ENCODE measurements at places on chromosomes 11 and 22. TPM values are rescaled to one million over a fixed set of nuclear protein-coding genes. Genes with fewer than 3 reads are reported as not detected.
A peak's percentile ranks its signal among the peaks of the same experiment; 100 is the strongest.

GRCh38 chr11:36273110-36273509, 16.1 kb downstream of the COMMD9 start:
- DNase-seq = no peak
- no peaks in the 10 kb centered on the region for H3K4me1 ChIP-seq
- no peaks in the 10 kb centered on the region for H3K36me3 ChIP-seq
- no peak overlapping the region for H3K4me3 ChIP-seq
- H3K27ac ChIP-seq = no peak overlapping the region

- H3K27me3 ChIP-seq = peaks cover 12% of the 10 kb centered on the region
- no peak for DNase-seq
- H3K4me1 ChIP-seq = peaks cover 9% of the 10 kb centered on the region
Measured at GRCh38 chr22:43344520-43344787, 1.3 kb upstream of the SCUBE1 start.

GRCh38 chr22:38309614-38310517, 7.4 kb downstream of the CSNK1E start:
- H3K27me3 ChIP-seq = no peaks in the 10 kb centered on the region
- peaks cover 9% of the 10 kb centered on the region for H3K4me1 ChIP-seq

- H3K4me1 ChIP-seq = peaks cover 2% of the 10 kb centered on the region
- peak; percentile 32 for DNase-seq
- no peak overlapping the region for H3K27ac ChIP-seq
- H3K36me3 ChIP-seq = no peaks in the 10 kb centered on the region
Measured at GRCh38 chr22:30275625-30276024, 9.0 kb upstream of the OSM start.

DNA sequence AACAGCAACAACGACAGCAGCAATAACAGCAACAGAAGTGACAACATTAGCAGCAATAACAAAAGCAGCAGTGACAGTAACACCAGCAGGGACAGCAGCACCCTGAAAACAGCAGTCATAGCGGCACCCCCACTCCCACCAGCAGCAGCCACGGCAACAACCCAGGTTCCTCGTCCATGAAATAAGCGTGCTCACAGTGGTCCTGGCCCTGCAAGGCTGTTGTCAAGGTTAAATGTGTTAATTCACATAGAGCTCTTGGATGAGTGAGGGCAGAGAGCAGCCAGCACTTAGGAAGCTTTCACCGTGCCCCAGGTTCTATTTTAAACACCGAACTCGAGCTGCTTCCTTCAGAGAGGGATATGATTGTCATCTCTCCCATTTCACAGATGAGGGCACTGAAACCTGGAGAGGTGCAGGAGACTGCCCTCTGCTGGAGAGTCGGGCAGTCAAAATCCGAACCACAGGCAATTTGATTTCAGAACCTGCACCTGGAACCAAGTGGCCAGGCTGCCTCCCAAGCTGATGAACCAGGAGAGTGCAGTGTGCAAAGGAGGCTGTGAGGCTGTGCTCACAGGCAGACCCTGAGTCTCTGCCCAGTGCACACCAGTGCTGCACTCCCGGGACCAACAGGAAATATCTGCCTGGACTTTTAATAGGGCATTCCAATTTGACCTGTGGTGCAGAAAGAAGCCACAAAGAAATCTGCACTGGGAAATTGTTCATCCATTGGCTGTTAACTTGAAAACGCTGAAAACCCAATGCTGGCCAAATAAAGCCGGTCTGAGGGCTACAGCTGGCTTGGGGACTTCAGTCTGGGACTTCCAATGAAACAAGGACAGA, 22.9 kb upstream of the FGF3 start:
- H3K4me3 ChIP-seq = no peak overlapping the region
- H3K4me1 ChIP-seq = peaks cover 4% of the 10 kb centered on the region
- DNase-seq = peak; percentile 60
- H3K27me3 ChIP-seq = peaks cover 26% of the 10 kb centered on the region
- no peak overlapping the region for H3K27ac ChIP-seq
- no peaks in the 10 kb centered on the region for H3K36me3 ChIP-seq

DNA sequence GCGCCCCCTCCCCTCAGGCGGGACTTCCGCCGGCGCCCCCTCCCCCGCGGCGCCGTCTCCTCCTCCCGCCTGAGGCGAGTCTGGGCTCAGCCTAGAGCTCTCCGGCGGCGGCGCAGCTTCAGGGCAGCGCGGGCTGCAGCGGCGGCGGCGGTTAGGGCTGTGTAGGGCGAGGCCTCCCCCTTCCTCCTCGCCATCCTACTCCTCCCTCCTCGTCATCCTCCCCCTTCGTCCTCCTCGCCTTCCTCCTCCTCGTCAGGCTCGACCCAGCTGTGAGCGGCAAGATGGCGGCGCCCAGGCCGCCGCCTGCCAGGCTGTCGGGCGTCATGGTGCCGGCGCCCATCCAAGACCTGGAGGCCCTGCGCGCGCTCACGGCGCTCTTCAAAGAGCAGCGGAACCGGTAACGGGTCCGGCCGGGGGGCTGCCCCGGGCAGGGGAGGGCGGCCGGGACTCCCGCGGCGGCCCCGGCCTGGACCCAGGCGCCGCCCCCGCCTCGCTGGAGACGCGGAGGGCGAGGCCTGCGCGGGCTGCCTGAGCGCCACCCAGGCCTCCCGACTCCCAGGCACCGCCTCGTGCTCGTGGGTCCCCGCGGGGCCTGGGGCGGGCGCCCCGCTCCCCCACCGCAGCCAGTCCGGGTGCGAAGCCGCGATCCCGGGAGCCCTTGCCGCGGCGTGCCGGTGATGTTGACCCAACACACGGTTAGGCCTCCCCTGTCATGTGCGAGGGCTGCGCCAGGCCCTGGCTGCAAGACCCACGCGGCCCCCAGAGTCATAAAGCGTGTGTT, at the start of gene ATXN10:
Gene ATXN10, plus strand, starts transcription at position 52 of the 781 bp plus-strand sequence. Its CDS starts 230 bp downstream, at position 282.
- H3K27ac ChIP-seq = peak within 1 kb of the TSS; percentile 82
- H3K27me3 ChIP-seq = no peaks in the 10 kb centered on the region
- peaks cover 18% of the 10 kb centered on the region for H3K4me1 ChIP-seq

The GRAMD1B gene
- not detected for polyA plus RNA-seq

The OR52E8 gene
- polyA plus RNA-seq = not detected

GRCh38 chr11:87224486-87224885, 186.8 kb downstream of the TMEM135 start:
- no peaks in the 10 kb centered on the region for H3K27me3 ChIP-seq
- no peak overlapping the region for H3K4me3 ChIP-seq
- no peaks in the 10 kb centered on the region for H3K4me1 ChIP-seq
- no peak overlapping the region for H3K27ac ChIP-seq

GRCh38 chr11:78031629-78032028, 8.6 kb upstream of the KCTD14 start:
- no peaks in the 10 kb centered on the region for H3K36me3 ChIP-seq
- peaks cover 6% of the 10 kb centered on the region for H3K4me1 ChIP-seq
- DNase-seq = no peak
- no peaks in the 10 kb centered on the region for H3K27me3 ChIP-seq
- no peak overlapping the region for H3K4me3 ChIP-seq

DNA sequence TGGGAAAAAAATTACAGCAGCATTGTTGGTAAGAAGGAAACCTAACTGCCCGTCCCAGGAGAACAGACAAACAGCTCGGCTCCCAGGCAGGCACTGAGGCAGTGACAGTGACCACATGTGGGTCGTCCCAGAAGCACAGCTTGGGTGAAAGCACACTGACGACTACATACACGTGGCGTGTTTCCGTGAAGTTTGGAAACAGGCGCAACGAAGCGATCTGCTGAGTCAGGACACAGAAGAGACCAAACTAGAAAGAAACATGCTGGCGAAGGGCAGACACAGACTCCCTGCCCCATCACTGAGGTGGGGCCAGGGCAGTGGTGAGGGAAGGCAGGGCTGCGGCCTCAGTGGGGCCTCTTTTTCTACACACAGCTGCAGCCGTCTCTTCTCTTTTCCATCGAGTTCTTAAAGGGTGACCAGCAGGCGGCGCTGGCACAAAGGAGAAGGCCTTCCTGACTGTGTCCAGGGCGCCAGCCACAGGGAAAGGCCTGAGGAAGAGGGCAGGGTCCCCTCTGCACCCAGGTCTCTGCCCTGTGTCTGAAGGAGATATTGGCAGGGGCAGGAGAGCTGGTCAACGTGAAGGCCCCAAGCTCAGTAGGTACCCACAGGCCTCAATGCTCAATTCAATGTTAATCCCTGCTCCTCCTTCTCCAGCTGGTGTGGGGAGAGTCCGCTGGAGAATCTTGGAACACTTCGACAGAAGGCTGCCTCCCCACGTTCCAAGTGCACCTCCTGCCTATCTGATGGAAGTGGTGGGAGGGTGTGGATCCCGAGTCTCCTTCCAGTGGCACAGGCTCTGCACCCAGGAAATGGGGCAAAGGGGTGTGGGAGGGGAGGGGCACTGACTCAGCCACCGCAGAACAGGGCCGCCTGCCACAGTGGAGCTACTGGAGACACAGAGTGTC, 19.9 kb downstream of the CARS1 start:
- no peak overlapping the region for H3K27ac ChIP-seq
- no peak overlapping the region for H3K4me3 ChIP-seq
- H3K27me3 ChIP-seq = no peaks in the 10 kb centered on the region
- H3K4me1 ChIP-seq = no peaks in the 10 kb centered on the region
- H3K36me3 ChIP-seq = peaks cover 83% of the 10 kb centered on the region

The OR5A1 gene
- polyA plus RNA-seq = not detected

The TRIM51 gene
- polyA plus RNA-seq = not detected

GRCh38 chr11:11931461-11932055, 76.9 kb downstream of the DKK3 start:
- H3K4me1 ChIP-seq = no peaks in the 10 kb centered on the region
- peak; percentile 32 for DNase-seq
- H3K27ac ChIP-seq = no peak overlapping the region
- H3K4me3 ChIP-seq = no peak overlapping the region

- no peaks in the 10 kb centered on the region for H3K36me3 ChIP-seq
- H3K27me3 ChIP-seq = no peaks in the 10 kb centered on the region
- no peak overlapping the region for H3K27ac ChIP-seq
- no peak overlapping the region for H3K4me3 ChIP-seq
- DNase-seq = no peak
- no peaks in the 10 kb centered on the region for H3K4me1 ChIP-seq
Measured at GRCh38 chr11:122019908-122020694, 95.9 kb downstream of the BLID start.

DNA sequence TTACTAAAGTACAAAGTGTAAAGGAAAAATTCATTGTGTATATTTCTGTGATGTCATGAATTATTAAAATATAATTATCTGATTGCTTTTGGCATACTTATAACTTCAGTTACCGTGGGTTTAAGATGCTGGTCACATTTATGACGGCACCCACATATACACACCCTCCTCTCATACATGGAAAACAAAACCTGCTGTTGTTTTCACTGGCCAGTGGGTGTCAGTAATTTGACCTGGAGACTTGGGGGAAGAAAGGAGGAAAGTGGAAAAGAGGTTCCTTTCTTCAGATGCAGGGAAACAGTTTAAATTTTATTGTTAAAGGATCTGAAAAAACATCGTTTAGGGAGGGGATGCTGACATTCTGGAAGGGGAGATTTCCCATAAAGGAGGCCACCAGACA, 742 bp upstream of the BBOX1 start:
- DNase-seq = no peak
- H3K4me3 ChIP-seq = no peak overlapping the region
- no peaks in the 10 kb centered on the region for H3K27me3 ChIP-seq
- H3K36me3 ChIP-seq = no peaks in the 10 kb centered on the region
- no peaks in the 10 kb centered on the region for H3K4me1 ChIP-seq

DNA sequence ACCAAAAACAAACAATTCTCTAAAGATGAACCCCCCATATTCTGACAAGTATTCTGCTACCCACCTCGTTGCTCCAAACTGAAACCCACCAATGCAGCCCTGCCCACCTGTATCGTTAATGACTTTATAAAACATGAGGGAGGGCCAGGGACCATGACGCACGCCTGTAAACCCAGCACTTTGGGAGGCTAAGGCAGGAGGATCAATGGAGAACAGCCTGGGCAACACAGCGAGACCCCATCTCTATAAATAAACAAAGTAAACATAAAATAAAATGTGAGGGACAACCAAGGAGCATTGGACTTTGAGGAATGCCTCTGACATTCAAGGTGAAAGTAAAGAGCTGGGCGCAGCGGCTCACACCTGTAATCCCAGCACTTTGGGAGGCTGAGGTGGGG, 39.8 kb upstream of the ATXN10 start:
- 0 out of 3 replicates have a peak, but pooled peaks cover 6% of the 10 kb centered on the region for H3K27me3 ChIP-seq
- no peak overlapping the region for H3K27ac ChIP-seq
- peaks cover 3% of the 10 kb centered on the region for H3K4me1 ChIP-seq
- H3K4me3 ChIP-seq = no peak overlapping the region

DNA sequence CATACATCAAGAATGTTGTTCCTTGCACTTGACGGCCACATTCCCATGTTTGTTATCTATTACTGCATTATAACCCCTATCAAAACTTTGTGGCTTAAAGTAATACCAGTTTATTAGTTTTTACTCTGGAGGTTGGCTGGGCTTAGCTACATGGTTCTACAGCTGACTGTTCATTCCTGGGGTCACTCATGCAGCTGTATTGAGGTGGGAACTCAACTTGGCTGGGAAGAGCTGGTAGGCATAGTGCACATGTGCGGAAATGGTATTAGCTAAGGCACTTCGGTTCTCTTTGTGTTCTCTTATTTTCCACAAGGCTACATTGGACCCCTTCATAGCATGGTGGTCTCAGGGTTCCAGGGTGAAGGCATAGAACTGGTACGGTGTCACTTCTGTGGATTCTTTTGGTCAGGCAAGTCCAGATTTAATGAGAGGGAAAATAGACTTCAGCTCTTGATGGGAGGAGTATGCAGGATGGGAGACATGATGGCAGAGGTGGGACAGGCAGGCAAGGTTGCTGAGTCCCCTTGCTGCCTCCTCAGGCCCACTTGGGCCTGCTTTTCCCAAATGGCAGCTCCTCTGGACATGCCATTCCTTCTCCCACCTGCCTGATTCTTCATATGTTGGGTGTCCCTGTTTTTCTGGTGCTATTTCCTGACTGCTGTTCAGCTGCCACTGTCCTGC, 16.1 kb downstream of the YDJC start:
- H3K27ac ChIP-seq = no peak overlapping the region
- no peaks in the 10 kb centered on the region for H3K4me1 ChIP-seq
- peaks cover 85% of the 10 kb centered on the region for H3K36me3 ChIP-seq
- H3K4me3 ChIP-seq = no peak overlapping the region

DNA sequence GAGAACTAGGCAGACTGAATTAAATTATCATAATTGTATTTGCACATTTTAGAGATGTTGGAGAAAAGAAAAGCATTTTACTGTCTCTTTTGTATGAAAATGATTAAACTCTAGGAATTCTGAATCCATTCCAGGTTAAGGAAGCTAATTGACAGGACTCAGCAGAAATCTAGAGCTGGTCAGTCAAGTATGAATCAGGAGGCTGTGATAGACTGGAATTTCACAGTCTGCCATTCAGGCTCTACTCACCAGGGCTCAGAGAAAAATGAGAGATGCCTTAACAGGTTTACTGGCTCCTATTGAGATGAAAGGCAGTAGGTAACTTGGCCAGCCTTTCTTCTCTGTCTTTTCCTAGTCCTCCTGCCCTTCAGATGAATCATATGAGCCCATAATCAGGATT, 693.9 kb upstream of the CHORDC1 start:
- no peaks in the 10 kb centered on the region for H3K36me3 ChIP-seq
- no peaks in the 10 kb centered on the region for H3K4me1 ChIP-seq
- H3K27ac ChIP-seq = no peak overlapping the region
- H3K4me3 ChIP-seq = no peak overlapping the region
- no peak for DNase-seq
- no peaks in the 10 kb centered on the region for H3K27me3 ChIP-seq

The GLB1L2 gene
- polyA plus RNA-seq = 14.9 TPM

The HBE1 gene
- 2,730 TPM for polyA plus RNA-seq
